ENCODE measurements at places on chromosomes 2 and 18. TPM values are rescaled to one million over a fixed set of nuclear protein-coding genes. Genes with fewer than 3 reads are reported as not detected.
A peak's percentile ranks its signal among the peaks of the same experiment; 100 is the strongest.

Gene CABLES1
- total RNA-seq, result 50.9 TPM

DNA sequence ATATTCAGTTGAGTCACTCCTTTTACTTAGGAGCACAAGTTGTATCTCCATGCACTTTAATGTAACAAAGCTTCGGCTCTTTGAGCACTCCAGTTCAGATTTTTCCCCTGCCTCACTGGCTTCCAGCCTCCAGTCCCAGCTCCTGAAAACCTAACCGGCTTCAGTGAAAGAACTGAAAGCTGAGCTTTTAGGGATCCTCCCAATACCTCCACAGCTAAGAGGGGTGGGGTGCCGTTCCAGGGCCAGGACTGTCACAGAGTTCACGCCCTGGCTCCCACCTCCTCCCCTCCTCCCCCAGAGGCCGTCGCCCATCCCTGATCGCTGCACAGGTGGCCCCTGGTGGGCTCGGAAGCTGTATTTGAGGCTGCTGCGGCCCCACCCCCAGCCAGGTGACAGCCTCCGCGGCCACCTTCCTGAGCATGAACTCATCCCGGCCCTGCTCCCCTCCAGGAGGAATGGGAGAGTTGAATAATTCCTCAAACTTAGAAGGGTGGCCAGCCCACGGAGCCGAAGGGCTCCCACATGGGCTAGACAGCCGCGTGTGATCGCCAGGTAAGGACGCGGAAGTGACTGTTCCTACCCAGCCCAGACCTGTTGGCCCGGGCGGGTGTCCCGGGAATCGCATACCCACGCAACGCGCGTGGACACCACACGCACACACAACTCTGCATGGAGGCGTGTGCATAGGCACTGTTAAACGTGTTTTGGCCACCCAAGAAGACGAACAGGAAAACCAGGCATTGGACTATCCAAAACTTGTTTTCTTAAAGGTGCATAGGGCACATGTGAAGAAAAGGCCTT is 1.8 kb downstream of the MYO5B start:
- H3K36me3 ChIP-seq, result no peaks in the 10 kb centered on the region
- no peak for DNase-seq
- peak overlapping the region; percentile 15 for H3K4me3 ChIP-seq
- no peak overlapping the region for H3K27ac ChIP-seq
- H3K27me3 ChIP-seq, result peaks cover 72% of the 10 kb centered on the region

DNA sequence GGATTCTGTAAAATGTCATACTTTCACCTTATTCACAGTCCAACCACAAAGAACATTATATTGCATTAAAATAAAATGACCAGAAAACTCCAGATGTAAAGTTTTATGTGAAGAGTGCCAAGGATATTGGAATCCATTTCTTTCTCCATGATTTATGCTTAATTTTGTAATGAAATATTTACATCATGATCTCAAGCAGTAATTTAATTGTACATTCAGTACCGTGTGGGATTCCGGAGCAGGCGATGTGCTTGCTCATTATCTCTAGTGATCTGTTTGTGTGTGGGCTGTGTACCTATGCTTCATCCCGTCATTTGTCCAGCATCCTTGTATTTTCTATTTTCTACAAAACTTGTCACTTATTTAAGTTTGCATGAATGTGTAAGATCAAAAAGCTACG is 415.9 kb upstream of the SLC8A1 start:
- peaks cover 7% of the 10 kb centered on the region for H3K27me3 ChIP-seq
- no peak overlapping the region for H3K4me3 ChIP-seq
- H3K36me3 ChIP-seq, result no peaks in the 10 kb centered on the region
- no peak for DNase-seq
- H3K27ac ChIP-seq, result no peak overlapping the region

- H3K4me1 ChIP-seq, result peaks cover 7% of the 10 kb centered on the region
- no peak overlapping the region for H3K4me3 ChIP-seq
- H3K36me3 ChIP-seq, result no peaks in the 10 kb centered on the region
- H3K27me3 ChIP-seq, result peaks cover 20% of the 10 kb centered on the region
Observed at GRCh38 chr18:79786786-79787526, 10.8 kb upstream of the KCNG2 start.

GRCh38 chr2:85682378-85682777 is 11.8 kb upstream of the GNLY start:
- no peaks in the 10 kb centered on the region for H3K36me3 ChIP-seq
- no peak for DNase-seq
- no peak overlapping the region for H3K4me3 ChIP-seq
- peaks cover 14% of the 10 kb centered on the region for H3K4me1 ChIP-seq
- H3K27me3 ChIP-seq, result peaks cover 24% of the 10 kb centered on the region

DNA sequence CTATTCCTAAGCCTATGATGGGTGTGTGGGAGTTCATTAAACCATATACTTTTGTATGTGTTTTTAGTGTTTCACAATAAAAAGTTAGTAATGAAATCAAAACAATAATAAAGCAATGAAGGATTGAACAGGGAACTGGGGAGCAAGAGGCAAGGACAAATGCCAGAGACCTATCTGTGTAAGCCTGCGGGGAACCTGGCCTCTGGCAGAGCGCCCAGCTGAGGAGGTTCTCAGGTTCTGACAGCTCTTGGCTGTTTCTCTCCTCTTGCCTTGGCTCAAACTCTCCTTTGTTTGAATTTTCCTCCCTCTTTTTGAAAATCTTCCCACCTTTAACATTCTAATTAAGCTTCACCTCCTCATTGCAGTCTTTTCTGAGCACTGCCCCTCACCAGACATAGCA is 200.0 kb upstream of the NCKAP5 start:
- no peak overlapping the region for H3K27ac ChIP-seq
- H3K4me1 ChIP-seq, result peaks cover 17% of the 10 kb centered on the region
- H3K36me3 ChIP-seq, result no peaks in the 10 kb centered on the region

GRCh38 chr2:68404164-68404563 is 39.1 kb downstream of the PLEK start:
- peaks cover 60% of the 10 kb centered on the region for H3K27me3 ChIP-seq
- H3K4me3 ChIP-seq, result no peak overlapping the region
- H3K27ac ChIP-seq, result no peak overlapping the region
- no peak for DNase-seq
- no peaks in the 10 kb centered on the region for H3K36me3 ChIP-seq

Gene XPO1
- 129 TPM for total RNA-seq

DNA sequence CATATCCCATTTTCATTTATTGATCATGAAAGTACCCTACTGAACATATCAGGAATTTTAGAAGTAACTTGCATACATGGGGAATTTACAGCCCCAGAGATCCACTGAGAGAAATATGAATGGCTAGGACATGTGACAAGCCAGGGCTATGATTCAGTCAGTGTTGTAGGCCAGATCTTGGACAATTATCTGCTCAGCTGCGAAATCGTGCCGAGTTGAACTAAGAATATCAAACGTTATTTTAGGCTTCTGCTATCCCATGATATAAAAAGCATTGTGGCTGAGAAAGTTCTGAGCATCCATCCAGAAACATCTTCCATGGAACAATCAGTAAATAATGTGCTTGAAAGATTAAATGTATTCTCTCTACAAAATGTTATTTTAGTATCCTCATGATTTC is 85.7 kb upstream of the UNC80 start:
- H3K4me1 ChIP-seq, result no peaks in the 10 kb centered on the region
- peaks cover 7% of the 10 kb centered on the region for H3K27me3 ChIP-seq
- H3K36me3 ChIP-seq, result no peaks in the 10 kb centered on the region
- H3K27ac ChIP-seq, result no peak overlapping the region
- H3K4me3 ChIP-seq, result no peak overlapping the region
- DNase-seq, result no peak

Gene FAM161A
- 2.7 TPM for total RNA-seq

- H3K36me3 ChIP-seq, result peaks cover 20% of the 10 kb centered on the region
- DNase-seq, result no peak
- peaks cover 26% of the 10 kb centered on the region for H3K4me1 ChIP-seq
- H3K27me3 ChIP-seq, result peaks cover 7% of the 10 kb centered on the region
- H3K4me3 ChIP-seq, result no peak overlapping the region
Observed at GRCh38 chr2:189577121-189577520, 3.5 kb downstream of the SLC40A1 start.

- no peak overlapping the region for H3K4me3 ChIP-seq
- peaks cover 45% of the 10 kb centered on the region for H3K27me3 ChIP-seq
- peaks cover 21% of the 10 kb centered on the region for H3K4me1 ChIP-seq
- peaks cover 3% of the 10 kb centered on the region for H3K36me3 ChIP-seq
Observed at GRCh38 chr18:10516078-10516477, 9.7 kb upstream of the NAPG start.

- H3K4me1 ChIP-seq, result peaks cover 8% of the 10 kb centered on the region
- DNase-seq, result no peak
- peaks cover 29% of the 10 kb centered on the region for H3K36me3 ChIP-seq
- no peak overlapping the region for H3K4me3 ChIP-seq
Observed at GRCh38 chr2:73444202-73444601, 58.6 kb downstream of the ALMS1 start.

DNA sequence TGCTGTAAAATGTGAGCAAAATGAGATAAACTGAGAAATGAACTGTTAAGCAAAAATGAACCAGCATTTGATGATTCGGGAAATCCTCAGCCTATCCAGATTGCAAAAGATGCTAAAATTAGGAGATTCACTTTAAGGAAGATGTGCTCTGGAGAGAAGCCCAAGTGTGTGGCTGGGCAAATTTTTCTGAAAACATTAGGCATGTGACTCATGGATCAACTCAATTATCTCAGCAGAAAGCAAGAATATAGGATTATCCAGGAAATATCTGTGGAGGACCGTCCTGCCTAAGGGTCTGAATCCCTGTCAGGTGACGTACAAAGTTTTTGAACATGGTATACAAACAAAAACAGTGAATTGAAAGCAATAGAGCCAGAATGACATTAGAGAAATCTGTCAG is 1268.3 kb upstream of the TMEFF2 start:
- H3K4me3 ChIP-seq, result no peak overlapping the region
- no peak for DNase-seq
- peak overlapping the region; percentile 67 for H3K27ac ChIP-seq
- peaks cover 5% of the 10 kb centered on the region for H3K36me3 ChIP-seq
- no peaks in the 10 kb centered on the region for H3K27me3 ChIP-seq
- H3K4me1 ChIP-seq, result peaks cover 33% of the 10 kb centered on the region

DNA sequence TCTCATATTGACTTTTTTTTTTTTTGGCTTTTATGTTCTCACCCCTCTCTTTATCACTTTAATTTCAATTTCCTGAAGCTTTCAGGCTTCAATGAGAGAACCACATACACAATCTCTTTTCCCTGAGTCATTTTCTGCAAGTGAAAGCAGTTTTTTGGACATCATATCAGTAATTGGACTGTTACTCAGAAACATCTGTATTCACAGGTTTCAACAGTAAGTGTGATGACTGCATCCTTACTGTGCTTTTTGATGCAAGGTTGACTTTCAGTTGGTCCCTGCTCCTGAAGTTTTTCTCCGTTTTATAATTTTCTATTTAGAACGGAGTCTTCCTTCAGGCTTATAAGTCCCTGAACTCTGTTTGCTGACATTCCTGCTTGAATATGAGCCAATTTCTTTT is 70.5 kb upstream of the CCBE1 start:
- DNase-seq, result no peak
- H3K27me3 ChIP-seq, result no peaks in the 10 kb centered on the region
- peaks cover 8% of the 10 kb centered on the region for H3K4me1 ChIP-seq
- H3K4me3 ChIP-seq, result no peak overlapping the region
- H3K27ac ChIP-seq, result no peak overlapping the region

Gene POTEJ
- not detected for total RNA-seq

DNA sequence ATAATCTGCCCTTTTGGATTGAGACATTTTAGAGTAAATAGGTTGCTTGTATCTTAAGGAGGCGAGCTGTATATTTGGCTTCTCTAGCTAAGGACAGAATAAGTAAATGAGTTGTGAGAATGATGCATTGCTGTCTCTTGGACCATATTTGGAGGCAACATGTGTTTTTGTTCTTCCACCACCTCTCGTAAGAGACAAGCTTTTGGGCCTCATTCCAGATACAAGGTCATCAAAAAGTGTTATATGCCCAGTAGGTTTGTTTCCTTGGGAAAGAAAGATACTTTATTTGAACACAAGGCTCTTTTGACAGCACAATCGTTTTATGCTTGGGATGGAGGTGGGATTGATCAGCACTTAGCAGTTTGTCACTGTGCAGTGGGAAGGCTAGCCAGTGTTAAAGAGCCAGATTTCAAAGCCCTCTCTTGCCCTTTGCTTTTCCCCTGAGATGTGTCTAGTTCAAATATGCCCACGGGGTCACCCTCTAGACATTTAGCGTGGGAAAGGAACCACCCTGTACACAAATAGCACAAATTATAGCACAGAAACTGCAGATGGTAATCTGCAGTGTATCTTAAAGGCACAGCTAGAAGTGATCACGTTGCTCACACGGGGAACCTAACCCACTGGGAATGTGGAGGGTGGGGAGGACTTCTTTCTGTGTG is 131.3 kb downstream of the MAP4K4 start:
- peaks cover 24% of the 10 kb centered on the region for H3K36me3 ChIP-seq
- no peak overlapping the region for H3K4me3 ChIP-seq
- peaks cover 44% of the 10 kb centered on the region for H3K4me1 ChIP-seq
- no peak for DNase-seq
- no peaks in the 10 kb centered on the region for H3K27me3 ChIP-seq

Gene LOXHD1
- not detected for total RNA-seq
